Astrocyte of the hippocampus (primary cell): ENCODE measurements at places on chromosomes 6 and 20.
A peak's percentile ranks its signal among the peaks of the same experiment; 100 is the strongest.

- peak; percentile 87 for DNase-seq
These were observed at the start of gene PABPC1L for GRCh38 chr20:44909872-44910689. Gene PABPC1L (plus strand): TSS chr20:44910060. CDS start chr20:44910144, 84 bp downstream.

GRCh38 chr6:19465760-19466159 lies 371.4 kb upstream of the ID4 start:
- DNase-seq, result peak; percentile 40

GRCh38 chr6:17395112-17395511 lies 1.7 kb downstream of the CAP2 start:
- DNase-seq, result no peak

- no peak for DNase-seq
These were observed 7.2 kb upstream of the KIF25 start for GRCh38 chr6:167990016-167990945.

DNA sequence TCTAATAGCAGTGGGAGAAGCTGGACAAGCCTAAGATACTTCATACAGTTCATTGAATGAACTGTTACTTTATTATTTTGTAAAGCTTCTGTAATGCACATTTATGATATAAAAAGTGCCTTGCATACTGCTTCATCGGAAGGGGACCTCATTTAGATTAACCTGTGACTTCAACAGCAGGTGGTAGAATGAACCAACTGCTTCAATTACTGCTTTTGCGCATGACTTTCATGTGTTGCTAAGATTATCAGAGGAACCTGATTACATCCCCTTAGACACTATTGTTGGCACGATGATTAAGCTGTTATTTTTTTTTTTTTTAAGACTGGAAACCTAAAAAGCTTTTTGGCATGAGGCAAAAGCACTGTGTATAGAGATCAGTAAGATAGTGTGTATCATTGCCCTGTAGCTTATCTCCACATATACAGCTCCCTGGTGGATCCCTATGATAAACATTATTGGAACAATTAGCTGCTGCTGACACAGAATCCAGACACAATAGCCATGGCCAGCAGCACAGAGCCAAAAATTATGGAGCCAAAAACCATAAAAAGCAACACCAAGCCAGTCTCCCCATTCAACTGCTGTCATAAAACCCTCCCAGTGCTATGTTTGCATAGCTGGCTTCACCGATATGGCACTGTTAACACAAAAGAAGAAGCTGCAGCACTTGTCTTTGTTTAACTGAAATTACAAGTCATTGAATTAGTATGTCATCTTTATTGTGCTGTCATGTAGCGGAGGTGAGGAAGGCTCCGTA lies 731.6 kb upstream of the MMS22L start:
- DNase-seq, result no peak

DNA sequence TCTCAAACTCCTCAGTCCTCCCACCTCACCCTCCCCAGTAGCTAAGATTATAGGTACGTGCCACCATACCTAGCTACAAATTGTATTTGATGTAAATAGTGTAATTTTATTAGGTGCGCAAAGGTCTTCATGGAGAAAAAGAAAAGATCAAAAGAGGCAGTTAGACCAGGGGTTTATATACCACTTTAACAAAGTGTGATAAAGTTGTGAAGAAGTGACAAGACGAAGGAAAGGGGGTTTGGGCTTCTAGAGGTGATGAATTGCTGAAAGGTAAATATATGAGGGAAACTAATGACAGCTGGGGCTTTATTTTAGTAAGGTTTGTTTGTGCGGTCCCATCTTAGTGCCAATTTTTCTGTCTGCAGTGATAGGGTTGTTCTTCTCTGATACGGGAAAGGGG lies 105.3 kb downstream of the CD24 start:
- no peak for DNase-seq

- DNase-seq, result no peak
These were observed 689 bp upstream of the KCNB1 start for GRCh38 chr20:49483018-49483695.

- DNase-seq, result peak; percentile 8
These were observed 1359.4 kb upstream of the GJE1 start for GRCh38 chr6:140773276-140773675.

DNA sequence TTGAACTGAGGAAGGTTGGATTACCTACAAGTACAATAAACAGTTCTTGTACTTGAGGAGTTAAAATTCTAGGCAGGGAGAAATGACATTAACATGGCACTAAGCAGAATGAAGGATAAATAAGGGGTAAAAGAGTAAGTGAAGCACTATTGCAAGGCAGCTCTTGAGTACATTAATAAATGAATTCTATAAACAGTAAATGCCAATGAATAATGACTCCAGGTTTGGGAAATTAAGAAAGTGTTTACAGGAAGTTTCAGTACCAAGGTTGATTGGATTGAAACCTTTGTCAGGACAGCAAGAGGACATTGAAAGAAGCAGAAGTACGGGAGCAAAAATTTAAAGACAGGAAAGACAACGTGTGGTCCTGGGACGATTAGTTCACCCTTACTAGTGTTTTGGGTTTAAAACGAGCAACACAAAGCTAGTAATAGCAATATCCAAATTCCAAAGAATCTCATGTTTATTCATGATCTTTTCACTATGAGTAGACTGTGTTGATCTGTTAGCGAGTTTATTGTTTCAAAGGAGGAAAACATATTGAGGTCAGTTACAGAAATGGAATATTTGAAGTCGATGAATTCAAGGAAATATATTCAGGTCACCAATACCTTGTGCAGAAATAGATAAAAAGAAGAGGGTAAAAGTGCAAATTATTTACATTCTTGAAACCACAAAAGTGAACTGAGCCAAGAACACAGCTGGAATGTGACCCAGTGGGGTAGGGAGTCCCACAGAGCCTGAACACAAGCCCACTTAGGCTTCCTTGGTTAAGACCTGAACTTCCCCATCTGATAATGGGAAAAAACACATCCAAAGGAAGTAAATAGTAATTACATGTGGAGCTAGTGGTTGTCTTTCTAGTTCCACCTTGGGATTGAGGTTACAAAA lies 80.8 kb downstream of the MKKS start:
- peak; percentile 76 for DNase-seq

DNA sequence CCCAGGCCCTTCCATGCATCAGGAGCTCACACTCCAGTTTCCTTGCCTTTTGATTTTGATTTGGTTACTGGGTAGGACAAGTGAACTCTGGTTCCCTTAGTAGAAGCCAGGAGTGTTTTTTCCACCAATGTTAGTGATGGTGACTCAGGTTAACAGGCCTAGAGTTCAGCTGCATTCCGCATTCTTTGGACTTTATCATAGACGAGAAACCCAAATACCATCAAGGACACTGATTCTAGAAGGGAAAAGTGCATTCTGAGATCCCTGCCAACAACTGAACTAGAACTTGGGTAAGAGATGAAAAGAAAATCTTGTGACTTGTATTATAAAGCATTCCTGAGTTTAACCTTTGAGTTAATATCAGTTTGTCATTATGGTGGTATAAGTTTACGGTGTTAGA lies 8.9 kb downstream of the GSS start:
- DNase-seq, result no peak

DNA sequence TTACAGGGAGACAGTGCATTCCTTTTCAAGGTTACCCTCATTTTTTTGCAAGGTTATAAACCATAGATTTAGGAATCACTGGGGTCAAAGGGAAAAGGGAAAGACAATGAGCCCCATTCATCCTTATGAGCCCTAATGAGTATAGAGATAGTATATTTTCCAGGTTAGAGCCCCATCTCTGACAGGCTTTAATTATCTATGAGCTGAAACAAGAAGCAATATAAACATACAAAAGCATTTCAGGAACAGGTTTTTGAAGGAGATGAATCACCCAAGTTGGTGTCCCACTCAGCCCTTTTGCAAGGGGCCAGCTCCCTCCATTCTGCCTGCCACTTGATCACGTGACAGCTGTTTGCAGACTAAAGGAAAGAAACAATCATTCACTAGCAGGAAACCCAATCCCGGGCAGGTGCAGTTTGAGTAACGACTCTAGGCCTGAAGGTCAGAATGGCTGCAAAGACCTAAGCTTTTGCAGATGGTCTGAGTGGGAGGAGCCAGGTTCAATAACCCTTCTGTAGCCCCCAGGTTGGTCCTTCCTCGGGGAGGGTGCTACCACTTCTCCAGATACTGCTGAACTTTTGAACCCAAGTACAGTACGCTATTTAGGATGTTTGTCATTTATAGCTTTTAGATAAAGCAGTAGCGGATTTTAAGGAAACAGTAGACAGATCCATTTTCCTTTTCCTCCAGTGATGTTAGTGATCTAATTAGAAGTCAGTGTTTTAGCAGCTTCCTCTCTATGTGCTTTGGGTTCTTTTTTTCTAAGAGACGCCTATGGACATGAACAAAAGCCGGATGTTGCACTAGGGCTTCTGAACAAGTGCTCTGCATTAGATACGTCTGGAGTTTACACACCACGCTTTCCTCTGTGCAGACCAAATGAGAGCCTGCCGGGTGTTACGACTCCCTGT lies 253.2 kb downstream of the SOX4 start:
- DNase-seq, result no peak

- DNase-seq, result peak; percentile 97
These were observed 93.8 kb upstream of the MAP7 start for GRCh38 chr6:136643850-136644596.

GRCh38 chr20:36653456-36653855 lies 7.5 kb upstream of the SLA2 start:
- DNase-seq, result no peak

GRCh38 chr6:10166031-10166430 lies 248.8 kb downstream of the TFAP2A start:
- no peak for DNase-seq

GRCh38 chr20:46814366-46815232 lies 80.0 kb upstream of the EYA2 start:
- DNase-seq, result peak; percentile 93

DNA sequence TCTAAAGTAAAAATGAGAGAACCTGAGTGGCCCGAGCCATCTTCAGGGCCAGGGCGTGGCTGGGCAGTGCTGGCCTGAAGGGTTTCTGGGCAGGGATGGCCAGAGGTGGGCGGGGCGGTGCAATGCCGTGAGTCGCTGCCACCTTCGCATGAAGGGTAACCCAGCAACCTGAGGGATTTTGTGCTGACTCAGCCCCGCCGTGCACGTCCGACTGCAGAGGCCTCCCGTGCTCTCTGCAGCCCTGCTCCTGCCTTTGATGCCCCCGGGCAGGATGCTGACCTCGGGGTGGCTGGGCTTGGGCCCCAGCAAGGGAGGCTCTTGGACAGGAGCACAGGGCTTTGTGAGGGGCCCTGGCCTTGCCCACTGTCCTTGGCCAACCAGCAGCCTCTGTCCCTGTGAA lies 81.7 kb upstream of the GATA5 start:
- no peak for DNase-seq

GRCh38 chr6:15389084-15389764 lies 143.4 kb downstream of the JARID2 start:
- peak; percentile 49 for DNase-seq

DNA sequence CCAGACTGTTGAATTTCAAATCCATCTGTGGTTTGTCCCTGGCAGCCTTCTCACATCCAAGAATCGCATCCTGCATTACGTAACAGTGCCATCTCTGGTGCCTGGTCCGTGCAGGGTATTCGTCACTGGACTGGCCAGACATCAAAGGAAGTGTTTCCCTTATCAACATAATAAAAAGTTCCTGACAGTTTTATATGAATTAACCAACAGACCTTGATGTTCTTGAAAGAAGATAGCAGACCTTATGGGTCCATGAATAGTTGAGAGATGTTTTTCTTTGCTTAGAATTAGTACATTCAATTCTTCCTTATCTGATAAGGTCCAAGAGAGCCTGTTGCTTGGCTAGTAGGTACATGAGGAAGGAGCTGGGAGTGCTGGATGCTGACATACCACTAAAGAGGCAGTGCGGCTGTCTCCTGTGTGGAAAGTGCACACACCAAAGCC lies 77.6 kb downstream of the PHACTR2 start:
- DNase-seq, result peak; percentile 65

DNA sequence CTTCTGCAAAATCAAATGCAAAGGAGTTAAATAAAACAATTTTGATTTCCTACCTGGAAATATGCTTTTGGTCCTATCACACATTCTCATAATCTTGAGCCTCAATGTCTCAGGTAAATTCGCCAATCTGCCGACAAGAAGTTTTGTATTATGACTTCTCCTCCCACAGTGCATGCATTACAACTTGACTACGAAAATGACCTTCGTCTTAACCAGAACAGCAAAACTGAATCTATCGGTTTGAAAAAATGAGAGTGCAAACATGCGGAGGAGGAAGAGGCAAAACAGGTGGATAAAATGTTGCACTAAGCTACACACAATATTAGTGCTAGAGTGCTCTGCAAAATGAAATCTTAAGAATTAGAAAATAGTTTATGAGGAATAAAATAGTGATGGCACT lies 43.4 kb downstream of the HIVEP2 start:
- DNase-seq, result no peak

GRCh38 chr6:87667032-87667431 lies 35.0 kb downstream of the AKIRIN2 start:
- no peak for DNase-seq

- no peak for DNase-seq
These were observed 568.4 kb upstream of the MAP3K7 start for GRCh38 chr6:91155129-91155785.

GRCh38 chr6:90478278-90478677 lies 108.6 kb downstream of the MAP3K7 start:
- no peak for DNase-seq

DNA sequence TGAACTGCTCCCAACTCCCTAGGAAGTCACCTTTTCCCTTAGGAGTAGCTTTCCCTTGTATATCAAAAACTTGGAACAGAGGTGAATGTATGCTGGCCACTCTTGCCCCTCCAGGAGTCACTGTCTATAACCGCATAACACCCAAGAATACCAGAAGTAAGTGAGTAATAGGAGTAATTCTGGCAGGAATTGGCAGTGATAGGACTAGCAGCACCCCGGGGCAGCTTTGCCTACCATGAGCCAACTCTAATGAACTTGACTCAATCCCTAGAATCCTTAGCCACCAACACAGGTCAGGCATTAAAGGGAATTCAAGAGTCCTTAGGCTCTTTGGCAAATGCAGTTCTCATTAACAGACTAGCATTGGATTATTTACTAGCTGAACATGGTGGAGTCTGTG lies 28.8 kb upstream of the CD164 start:
- no peak for DNase-seq

DNA sequence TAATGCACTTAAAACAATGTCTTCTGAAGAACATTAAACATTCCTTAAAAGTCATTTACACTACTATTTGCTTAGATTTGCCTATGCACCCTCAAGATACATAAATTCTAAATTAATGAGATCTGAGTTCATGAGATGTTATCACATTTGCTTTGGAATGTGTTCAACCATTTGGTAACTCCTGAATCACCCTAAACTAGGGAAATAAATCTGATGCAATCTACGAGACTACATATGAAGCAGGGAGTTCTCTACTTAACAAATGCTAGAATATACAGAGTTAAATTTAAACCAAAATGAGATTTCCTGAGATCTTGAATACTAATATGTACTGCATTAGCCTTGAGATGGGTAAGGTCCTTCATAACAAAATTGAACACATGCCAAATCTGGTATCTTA lies 170.1 kb downstream of the CLIC5 start:
- peak; percentile 32 for DNase-seq

DNA sequence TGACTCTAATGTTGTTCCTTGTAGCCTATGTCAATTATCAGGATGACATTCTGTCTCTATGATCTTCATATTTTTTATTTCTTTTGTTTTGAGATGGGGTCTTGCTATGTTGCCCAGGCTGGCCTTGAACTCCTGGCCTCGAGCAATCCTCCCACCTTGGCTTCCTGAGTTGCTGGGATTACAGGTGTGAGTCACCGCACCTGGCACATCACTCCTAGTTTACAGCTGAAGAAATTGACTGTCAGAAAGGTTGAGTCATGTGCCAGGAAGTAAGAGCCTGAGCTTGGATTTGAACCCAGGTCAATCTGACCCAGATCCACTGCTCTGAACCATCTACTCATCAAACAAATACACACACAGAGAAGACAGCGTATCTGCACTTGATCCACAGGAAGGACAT lies 14.4 kb downstream of the PPP1R3G start:
- DNase-seq, result no peak

- DNase-seq, result peak; percentile 18
These were observed 7.8 kb downstream of the E2F3 start for GRCh38 chr6:20409427-20409971.
